ENCODE measurements at places on chromosomes 16 and 17.

- no peak for DNase-seq
These were observed 156.4 kb upstream of the CCL2 start for GRCh38 chr17:34098699-34099098.

DNA sequence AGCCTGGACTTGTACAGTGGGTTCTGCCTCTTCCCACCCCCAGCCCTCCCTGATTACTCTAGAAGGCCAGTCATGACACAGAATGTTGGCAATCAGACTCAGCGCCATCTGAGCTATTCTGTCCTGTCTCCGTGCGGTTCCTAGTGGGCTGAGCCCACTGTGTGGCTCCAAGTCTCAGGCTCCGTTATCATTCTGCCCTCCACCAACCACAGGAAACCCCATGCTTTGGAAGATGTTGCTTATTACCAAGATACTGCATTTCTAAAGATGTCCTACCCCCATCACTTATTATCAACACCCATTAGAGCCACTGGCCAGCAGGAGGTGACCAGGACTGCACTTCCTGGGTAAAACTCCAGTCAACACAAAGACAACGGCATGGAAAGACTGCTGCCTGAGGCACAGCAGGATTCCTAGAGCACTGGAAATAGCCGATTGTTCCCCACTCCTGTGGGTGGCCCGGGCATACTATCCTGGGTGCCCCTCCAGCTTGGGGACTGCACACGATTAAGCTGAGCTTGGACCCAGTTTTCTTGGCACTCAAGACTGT is 133.6 kb downstream of the AATF start:
- no peak for DNase-seq

- no peak for DNase-seq
These were observed 17.9 kb upstream of the UBE2I start for GRCh38 chr16:1291576-1291974.

- no peak for DNase-seq
These were observed 145.2 kb downstream of the KCNJ2 start for GRCh38 chr17:70314506-70314905.

Data from central memory CD8-positive, alpha-beta T cell (primary cell).